Fibroblast of lung (primary cell): ENCODE measurements at places on chromosomes 4 and X. TPM values are rescaled to one million over a fixed set of nuclear protein-coding genes. Genes with fewer than 3 reads are reported as not detected.

RHOXF1 gene
- not detected in 2 replicates for polyA plus RNA-seq

OTUD6A gene
- not detected in 2 replicates for polyA plus RNA-seq

MAP3K15 gene
- 0.07 and 0.14 TPM in 2 replicates for polyA plus RNA-seq

TMEM33 gene
- polyA plus RNA-seq, result 39.3 and 39.9 TPM in 2 replicates

SHISA3 gene
- polyA plus RNA-seq, result 0.23 and 0.80 TPM in 2 replicates

ZNF330 gene
- 41.5 and 73.4 TPM in 2 replicates for polyA plus RNA-seq

PCYT1B gene
- polyA plus RNA-seq, result 0.14 and 0.34 TPM in 2 replicates

GPRASP1 gene
- polyA plus RNA-seq, result 1.6 and 1.7 TPM in 2 replicates

PPP4R3C gene
- polyA plus RNA-seq, result not detected in 2 replicates

CENPE gene
- 4.1 and 10.1 TPM in 2 replicates for polyA plus RNA-seq

TDO2 gene
- polyA plus RNA-seq, result 0.09 and 0.26 TPM in 2 replicates

L1CAM gene
- polyA plus RNA-seq, result 1.2 and 1.7 TPM in 2 replicates

GAGE12F gene
- not detected in 2 replicates for polyA plus RNA-seq

ADH7 gene
- polyA plus RNA-seq, result not detected in 2 replicates

CLTRN gene
- polyA plus RNA-seq, result 0.23 and 0.51 TPM in 2 replicates

ENPP6 gene
- 0.12 and 0.33 TPM in 2 replicates for polyA plus RNA-seq
